Activated CD8-positive, alpha-beta memory T cell treated with anti-CD3 and anti-CD28 coated beads, Interleukin-2, amount 50 U/mL, for 4 hours (primary cell): ENCODE measurements at places on chromosomes 5 and 9.

- no peak for DNase-seq
Measured at GRCh38 chr5:84028093-84028492, 307.4 kb upstream of the HAPLN1 start.

DNA sequence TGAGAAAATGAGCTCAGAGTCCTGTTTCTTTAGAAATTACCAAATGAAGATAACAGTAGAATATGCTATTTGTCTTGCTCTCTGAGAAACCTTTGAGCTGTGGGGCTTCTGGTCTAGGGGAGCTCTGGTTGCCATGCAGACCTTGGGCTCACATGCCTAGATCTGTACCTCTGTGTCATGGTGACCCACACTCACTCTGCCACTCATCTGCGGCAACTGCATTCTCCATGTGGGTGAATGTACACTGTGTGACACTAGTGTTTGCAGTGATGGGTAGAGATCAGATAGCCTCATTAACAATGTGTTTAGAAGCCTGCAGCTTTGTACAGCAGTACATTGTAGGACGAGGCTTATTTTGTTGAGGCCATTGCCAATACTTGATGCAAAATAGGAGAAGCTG, 521.2 kb downstream of the CHSY3 start:
- DNase-seq: no peak

- no peak for DNase-seq
Measured at GRCh38 chr9:134830126-134830525, 50.5 kb upstream of the FCN2 start.

GRCh38 chr9:2026220-2026997, 11.3 kb downstream of the SMARCA2 start:
- no peak for DNase-seq

GRCh38 chr5:135655468-135655815, 76.7 kb upstream of the CXCL14 start:
- no peak for DNase-seq

GRCh38 chr9:99895510-99895909, 10.9 kb upstream of the STX17 start:
- DNase-seq: no peak

GRCh38 chr9:126521089-126521488, 92.6 kb upstream of the LMX1B start:
- DNase-seq: no peak

GRCh38 chr5:146580237-146580636, 64.2 kb upstream of the GPR151 start:
- DNase-seq: no peak

- no peak for DNase-seq
Measured at GRCh38 chr9:120421977-120422376, 158.0 kb downstream of the CDK5RAP2 start.

- DNase-seq: no peak
Measured at GRCh38 chr9:72753266-72753893, 199.5 kb downstream of the ALDH1A1 start.

GRCh38 chr5:118722122-118723020, 266.0 kb downstream of the DTWD2 start:
- no peak for DNase-seq

GRCh38 chr9:79693750-79694149, 122.0 kb downstream of the TLE4 start:
- DNase-seq: no peak

DNA sequence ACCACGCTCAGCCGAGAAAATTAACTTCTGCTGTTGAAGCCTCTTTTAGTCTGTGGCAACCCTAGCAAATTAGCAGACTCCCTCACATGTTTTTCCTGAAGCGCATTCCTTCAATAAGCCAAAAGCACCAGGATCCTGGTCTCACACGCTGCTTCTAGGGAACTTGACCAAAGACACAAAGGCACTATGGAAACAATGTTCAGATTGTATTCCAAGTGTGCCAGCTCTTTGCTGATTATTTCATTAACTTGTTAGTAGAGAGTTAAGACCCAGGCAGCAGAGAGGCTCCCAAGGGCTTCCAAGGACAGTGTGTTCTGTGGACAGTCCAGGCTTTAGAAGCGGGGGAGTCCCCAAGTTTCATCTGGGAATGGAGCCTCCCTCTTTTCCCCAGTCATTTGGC, 94.4 kb upstream of the BASP1 start:
- DNase-seq: no peak
